Activated T-cell treated with anti-CD3 and anti-CD28 coated beads for 24 hours (primary cell): ENCODE measurements at places on chromosomes 2 and 18.

GRCh38 chr2:158011055-158011771, 90.5 kb upstream of the UPP2 start:
- no peak for DNase-seq

- no peak for DNase-seq
Measured at GRCh38 chr2:101971836-101972235, 19.9 kb upstream of the IL1R2 start.

DNA sequence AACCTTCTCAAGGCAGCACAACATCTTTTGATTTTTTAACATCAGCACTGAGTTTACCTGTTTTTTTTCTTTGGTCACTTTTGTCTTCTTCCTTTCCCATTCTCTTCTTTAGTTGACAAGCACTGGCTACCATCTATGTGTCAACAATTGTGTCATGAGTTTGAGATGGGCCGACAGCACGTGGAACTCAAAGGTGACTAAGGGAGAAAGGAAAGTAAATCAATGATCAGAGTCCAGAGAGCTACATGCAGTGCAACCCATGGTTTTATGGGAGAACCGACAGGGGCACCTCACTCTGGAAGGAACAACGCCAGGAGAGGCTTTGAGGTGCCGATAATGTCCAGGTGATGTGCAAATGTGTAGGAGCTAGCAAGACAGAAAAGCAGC, 755.5 kb downstream of the RNF144A start:
- DNase-seq = no peak

DNA sequence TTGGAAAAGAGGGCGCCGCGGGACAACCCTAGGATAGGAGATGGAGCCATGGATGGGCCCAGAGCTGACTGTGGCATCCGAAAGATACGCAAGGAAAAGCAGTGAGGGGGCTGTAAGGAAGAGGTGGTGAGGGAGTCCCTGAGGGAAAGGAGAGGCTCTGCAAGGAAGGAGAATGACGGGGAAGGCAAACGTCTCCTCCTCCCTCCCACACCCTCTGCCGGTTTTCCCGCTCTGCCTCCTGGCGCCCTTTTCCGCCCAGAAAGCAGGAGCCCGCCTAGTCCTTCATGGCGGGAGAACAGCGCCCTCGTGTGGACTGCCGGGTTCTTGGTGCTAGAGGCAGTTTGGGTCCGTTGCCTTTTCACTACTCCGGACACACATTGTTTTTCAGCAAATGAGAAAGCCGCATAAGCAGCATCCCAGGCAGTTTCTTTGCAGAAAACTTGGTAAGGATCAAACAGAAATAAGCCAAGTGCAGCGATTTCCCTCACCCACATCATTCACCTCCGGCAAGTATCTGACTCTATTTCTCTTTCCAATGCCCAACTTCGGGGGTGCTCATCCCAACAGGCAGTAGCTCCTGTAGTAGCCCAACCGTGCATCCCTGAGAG, 200.4 kb downstream of the INO80D start:
- peak; percentile 46 for DNase-seq

DNA sequence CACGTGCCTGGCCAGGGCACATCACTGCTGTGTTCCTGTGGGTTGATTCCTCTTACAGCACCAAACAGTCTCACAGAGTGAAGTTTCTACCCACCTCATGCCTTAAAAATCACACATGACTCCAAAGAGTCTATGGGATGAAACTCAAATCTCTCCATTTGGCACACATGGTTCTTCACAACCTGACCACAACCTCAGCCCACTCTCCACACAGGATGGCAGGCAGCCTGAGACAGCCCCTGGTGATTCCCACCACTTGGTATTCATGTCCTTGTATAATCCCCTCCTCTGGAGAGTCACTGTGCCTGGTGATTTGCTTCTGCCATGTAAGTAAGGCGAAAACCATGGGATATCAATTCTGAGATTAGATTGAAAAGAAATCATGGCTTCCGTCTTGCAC, 46.2 kb downstream of the LBH start:
- no peak for DNase-seq

DNA sequence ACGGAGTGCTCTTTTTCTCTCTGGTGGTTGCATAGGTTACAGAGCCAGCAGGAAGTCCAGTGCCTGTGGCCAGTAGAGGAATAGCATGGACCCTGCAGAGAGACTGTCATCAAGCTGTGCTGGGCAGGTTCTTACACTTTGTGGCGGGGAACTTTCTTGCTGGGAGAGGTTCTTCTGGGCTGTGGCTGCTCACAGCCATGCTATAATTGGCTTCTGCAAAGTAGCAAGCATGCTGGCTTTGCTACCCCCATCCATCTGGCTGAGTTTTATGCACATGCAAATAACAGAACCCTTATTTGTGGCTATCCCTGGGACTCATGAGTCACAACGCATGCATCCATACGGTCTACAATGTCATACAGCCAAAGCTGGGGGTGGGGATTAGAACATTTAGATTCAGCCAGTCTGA, 68.9 kb downstream of the PLCL1 start:
- DNase-seq = no peak

- DNase-seq = no peak
Measured at GRCh38 chr2:8966123-8966908, 37.2 kb downstream of the MBOAT2 start.

DNA sequence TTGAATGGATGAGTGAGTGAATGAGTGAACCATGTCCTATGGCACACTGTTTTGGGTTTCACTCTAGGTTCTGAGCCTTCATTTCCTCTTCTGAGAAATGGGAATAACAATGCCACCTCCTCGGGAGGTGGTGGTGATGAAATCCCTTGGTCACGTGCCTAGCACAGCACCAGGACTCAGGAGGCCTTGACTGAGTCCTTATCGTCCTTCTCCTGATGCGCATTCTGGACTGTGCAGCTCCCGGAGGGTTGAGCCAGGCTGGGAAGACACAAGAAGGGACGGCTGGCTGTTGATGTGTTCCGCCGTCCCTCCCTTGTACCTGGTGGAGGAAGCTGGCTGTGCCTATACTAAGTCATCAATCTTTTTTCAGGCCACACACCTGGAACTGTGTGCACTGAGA, 437.3 kb downstream of the ZNF521 start:
- no peak for DNase-seq

DNA sequence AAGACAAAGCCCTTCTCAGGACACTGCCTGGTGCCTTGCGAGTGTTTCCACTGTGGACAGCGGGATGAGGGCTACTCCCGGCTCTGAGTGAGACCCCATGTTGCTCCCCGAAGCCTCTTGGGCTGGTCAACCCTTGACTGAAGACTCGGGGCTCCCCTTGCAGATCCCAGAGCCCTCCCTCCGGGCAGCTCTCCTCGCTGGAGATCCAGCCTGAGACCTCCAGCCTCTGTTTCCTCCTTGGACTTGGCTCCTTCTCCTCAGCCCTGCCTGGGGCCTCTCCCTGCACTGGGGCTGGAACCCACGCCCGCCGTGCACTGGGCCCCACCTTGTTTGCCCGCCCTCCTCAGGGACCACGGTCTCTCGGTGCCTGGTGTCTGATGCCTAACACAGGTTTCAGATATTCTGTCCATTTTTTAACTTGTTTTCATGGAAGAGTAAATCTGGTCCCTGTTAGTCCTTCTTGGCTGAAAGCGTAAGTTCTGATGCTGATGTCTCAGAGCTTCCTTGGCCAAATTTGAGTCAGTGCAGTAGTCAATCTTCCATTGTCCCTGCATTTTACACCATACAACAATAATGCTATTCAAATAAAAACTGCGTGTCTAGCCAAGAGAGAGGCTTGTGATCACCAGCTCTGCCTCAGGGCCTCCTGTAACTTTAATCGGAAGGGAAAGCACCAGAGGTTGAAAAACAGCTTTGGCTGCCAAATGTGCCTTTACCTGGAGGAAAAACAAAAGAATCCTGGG, 139.3 kb upstream of the CTDP1 start:
- DNase-seq = no peak

DNA sequence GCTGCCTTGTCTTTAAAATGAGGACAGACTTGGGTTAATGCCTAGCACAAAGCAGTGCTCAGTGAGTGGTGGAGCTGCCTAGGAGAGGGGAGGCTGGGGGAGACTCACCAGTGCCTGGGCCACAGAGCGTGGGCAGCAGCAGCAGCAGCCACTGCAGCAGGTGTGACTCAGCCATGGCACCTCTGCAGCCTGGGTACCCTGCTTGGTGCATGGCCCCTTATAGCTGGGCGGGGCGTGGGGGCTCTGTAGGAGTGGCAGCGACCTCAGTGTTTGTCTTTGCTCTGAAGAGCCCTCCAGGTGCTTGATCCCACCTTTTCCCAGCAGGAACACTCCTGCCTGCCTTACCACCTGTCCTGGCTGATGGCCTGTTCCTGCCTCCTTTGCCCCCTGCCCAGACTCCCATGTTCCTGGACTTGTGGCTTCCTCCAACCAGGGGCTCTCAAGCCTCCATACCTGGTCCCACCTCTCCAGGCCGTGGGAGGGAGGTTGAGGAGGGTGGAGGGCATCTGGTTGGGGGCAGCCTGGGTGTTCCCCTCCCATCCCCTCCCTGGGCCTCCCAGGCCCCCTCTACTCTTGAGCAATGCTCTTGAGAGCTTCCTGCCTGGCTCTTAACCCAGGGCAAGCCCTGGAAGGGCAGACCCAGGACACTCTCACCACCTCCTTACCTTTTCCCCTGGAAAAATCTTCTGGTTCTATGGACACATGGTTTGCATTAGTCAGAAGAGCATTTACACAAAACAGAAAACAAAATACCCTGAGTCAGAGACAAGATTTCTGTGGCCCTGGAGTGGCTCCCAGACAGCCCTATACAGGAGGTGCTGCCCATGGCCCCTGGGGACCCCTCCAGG, at the start of gene SFTPB:
Gene SFTPB, minus strand, starts transcription at position 191 of the 848 bp plus-strand sequence. Its CDS starts 16 bp downstream, at position 175.
- DNase-seq = no peak

DNA sequence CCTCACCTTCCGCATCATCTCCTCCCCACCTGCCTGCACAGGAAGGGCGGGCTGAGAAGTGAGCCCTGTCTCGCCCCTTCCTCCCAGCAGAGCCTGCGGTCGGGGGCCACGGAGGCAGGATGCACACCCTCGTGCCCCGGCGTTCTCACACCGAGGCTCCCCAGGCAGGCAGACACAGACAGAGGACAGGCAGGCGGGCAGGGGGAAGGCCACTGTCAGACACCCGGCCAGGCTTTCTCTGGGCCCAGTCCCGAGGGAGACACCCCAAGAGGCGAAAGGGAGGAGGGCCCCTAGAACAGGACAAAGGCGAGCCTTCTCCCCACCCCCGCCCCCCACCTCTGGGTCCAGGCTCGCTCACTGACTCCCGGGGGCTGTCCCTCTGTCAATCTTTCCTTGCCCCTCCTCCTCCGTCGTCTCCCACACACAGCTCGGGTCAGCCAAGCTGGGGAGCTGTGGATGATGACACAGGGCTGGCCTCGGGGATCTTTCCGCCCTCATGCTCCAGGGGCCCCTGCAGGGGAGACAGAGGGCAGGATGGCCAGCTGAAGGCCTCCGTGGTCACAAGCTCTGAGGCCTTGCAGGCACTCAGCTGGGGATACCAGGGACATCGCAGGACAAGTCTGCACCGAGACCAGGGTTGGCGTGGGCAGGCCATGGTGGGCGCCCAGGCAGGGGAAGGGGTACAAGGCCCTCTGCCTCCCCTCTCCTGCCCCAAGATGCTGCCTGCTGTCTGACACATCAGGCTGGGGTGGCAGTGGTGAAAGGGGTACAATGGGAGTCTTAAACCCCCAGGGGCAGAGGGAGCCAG, 24.9 kb downstream of the BIN1 start:
- peak; percentile 43 for DNase-seq

DNA sequence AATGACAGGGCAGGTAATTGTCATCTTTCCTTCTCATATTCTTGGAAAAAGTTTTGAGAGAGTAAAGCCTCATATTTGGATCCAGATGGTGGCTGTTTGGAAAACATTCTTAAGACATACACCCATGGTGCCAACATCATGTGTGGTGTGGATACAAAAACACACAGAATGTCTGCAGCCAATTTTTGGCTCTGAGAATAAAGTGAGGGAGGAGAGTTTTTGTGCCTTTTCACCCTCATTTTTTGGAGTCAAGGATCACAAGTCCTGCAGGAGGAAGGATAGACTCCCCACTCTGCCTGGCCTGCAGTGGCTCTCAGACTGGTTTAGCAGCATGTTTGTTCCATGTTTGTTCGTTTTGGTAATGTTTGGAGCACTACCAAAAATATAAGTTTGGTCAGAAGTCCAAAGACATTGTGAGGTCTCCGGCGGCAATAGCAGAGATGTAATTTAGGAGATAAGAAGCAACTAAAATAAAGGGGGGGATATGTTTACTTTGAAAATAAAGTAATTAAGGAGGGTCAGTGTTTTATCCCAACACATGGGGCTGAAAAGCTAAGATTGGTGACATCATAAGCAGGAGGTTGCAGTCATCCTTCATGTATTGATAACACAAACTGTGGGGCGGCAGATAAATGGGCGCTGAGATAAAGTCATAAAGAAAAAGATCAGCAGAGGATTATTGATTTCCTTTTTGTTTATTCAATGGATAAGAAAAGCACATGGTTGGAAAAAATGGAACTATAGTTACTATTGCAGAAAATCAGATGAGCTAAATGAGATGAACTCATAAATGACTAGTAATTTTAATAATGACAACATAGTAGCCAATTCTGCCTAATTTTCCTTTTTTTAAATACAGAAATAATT, 655 bp downstream of the NOSTRIN start:
- no peak for DNase-seq

DNA sequence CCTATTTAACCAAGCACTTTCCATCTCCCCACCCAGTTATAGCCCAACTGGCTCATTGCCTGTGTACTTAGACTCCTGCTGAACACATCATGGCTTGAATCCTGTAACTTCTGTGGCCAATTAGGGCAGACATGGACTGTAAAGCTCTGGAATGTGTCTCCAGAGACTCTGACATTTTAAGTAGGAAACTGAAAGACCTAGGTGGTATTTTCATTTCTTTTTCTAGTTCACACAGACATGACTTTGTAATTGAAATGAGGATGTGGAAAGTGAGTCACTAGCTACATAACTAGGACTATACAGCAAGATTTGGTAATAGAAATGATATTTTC, 12.2 kb downstream of the DOK1 start:
- DNase-seq = no peak

GRCh38 chr2:228731517-228731916, 539.6 kb downstream of the PID1 start:
- DNase-seq = no peak

GRCh38 chr2:215851082-215851481, 162.3 kb downstream of the MREG start:
- DNase-seq = no peak

GRCh38 chr2:64120008-64120407, 24.2 kb downstream of the PELI1 start:
- DNase-seq = no peak
